ENCODE measurements at places on chromosomes 11 and 22.

DNA sequence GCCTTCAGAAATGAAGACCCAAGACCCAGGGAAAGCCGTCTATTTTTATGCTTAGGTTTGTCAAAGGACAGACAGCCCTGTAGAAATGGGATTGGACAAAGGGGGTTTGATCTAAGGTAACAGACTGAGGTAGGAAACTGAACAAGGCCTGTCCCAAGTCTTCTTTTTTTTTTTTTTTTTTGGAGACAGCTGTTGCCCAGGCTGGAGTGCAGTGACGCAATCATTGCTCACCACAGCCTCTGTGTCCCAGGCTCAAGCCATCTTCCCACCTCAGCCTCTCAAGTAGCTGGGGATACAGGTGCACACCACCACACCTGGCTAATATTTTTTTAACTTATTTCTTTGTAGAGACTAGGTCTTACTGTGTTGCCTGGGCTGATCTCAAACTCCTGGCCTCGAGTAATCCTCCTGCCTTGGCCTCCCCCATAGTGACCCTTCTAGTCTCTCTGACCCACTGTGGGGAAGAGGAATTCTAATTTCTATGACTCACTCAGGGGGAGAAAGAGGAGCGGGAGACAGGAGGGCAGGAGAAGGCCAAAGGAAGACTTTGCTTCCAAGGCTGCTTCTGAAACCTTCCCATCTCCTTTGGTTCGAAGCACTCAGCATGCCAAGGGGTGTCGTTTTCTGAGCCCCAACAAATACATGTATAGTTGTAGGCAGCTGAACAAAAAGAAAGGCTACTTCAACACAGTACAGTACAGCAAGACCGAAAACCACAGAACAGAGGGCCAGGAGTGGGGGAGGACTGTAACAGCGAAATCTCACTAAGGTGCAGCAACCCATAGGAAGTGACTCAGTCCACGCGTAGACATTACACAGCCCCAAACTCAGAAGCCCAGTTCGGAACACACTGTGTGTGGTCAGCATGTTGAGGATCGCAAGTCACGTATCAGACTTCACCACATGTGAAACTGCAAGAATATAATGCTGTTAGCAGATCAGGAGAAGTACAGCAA is 872 bp downstream of the TMA7B start:
- peak; percentile 38 for DNase-seq

DNA sequence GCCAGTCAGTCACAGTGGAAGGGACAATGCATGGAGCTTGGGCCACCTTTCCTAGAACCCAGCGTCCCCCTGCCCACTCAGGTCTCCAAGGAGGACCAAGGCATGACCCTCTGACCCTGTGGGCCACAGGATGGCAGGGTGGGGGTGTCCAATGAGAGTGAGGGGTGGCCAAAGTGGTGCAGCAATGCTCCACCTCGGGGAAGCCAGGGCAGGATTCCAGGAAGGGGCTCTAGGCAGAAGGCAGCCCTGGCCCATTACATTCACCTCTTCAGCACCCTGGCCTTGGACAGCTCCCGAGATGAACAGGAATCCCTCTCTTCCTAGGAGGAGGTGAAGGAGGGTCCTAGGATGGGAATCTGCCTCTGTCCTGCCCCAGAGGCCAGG is 597.5 kb downstream of the BRD1 start:
- no peak for DNase-seq

DNA sequence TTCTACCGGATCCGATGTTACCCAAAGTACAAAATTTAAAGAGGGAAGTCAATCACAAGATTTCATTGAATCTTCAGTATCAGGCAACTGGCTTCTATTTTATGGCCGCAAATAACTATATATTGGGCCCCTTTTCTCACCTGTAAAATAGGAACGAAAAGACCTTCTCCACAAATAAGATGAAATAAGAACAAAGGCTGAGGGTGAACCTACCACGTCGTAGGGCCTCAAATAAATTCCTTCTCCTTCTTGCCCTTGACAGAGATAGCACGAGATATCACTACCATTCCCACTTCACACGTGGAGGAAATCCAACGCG is 794 bp upstream of the EMSY start:
- DNase-seq = no peak

DNA sequence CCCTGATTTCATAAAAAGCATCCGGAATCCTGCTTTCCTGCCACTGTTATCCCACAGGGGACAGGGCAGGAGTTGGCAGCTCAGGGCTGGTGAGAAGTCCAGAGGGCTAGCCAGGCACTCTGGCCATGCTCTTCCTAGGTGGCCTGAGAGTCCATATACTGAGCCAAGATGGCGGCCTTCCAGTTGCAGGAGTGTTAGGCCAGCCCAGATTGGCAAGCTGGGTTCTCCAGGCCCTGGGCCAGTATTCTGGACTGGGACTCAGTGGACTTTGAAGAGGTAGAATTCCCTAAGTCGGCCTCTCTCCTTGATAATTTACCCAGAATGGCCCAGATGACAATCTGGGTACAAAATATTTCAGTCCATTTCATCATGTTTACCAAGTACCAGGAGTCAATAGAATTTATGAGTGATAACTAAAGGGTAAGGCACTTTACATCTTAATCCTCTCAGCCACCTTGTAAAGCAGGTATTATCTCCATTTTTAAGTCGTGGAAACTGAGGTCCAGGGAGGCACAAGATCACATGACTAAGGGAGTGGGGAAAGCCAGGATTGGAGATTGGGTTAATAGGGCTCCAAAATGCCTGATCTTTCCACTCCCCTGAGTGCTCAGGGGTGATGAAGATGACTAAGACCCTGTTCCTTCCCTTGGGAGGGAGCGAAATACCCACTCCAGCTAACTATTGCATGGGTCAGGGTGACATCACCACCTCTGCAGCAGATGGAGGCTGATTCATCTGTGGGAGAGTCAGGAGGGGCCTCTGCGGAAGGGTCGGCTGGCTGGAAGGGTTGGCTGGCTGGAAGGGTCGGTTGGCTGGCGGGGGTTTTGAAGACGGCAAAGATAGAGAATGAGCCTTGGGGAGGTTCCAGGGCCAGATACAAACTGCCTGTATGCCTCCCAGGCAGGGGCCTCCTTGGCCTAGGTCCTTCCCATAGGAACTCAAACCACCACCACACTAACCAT is 1.2 kb upstream of the MICALL1 start:
- peak; percentile 97 for DNase-seq

DNA sequence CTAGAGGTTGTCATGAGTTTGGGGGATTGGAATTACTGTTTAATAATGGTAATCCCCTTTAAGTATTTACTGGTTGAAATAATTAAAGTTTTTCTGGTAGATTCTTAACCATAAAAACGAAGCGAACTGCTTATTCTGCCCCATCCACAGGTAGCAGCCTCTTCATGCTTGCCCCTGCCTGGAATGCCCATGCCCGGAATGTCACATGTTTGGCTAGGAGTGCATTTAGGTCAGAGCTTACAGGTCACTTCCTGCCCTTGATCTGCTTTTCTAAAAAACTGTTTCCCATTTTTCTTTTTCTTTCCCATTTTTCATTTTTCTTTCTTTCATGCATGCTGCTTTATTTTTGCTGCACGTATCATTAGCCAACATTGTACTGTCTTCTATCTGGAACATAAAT is 69.1 kb downstream of the YAP1 start:
- peak; percentile 23 for DNase-seq

DNA sequence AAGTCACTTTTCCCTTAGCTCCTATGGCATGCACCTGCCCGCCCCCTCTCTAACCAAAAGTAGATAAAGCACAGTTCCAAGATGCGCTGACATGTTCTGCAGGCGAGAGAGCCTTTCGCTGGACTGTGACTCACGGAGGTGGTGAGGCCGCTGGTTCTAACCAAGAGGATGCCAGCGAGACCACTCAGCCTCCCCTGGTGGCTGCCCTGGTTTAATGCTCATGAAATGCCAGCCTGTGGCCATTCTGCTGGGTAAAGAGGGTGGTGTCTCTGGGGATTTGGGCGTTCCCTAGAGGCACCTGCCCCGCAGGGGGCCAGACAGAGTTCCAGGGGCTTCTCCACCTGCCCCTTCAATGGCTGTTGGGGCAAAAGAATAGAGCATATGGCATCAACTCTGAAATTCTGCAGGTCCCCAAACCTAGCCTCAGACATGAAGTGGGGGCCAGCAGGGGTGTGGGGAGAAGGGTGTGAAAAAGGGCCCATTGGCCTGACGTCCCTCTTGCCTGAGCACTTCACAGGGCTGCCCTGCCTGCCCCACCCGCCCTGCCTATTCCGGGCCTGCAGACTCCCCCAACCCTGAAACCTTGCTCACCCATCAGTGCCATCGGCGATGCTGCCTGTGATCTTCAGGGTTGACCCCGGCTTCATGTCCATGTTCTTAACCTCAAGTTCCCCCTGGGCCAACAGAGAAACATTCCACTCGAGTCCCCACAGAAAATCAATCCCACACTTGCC is 8.5 kb downstream of the LGALS2 start:
- peak; percentile 67 for DNase-seq

- DNase-seq = no peak
Observed at GRCh38 chr22:48864748-48865147, 962.9 kb downstream of the BRD1 start.

DNA sequence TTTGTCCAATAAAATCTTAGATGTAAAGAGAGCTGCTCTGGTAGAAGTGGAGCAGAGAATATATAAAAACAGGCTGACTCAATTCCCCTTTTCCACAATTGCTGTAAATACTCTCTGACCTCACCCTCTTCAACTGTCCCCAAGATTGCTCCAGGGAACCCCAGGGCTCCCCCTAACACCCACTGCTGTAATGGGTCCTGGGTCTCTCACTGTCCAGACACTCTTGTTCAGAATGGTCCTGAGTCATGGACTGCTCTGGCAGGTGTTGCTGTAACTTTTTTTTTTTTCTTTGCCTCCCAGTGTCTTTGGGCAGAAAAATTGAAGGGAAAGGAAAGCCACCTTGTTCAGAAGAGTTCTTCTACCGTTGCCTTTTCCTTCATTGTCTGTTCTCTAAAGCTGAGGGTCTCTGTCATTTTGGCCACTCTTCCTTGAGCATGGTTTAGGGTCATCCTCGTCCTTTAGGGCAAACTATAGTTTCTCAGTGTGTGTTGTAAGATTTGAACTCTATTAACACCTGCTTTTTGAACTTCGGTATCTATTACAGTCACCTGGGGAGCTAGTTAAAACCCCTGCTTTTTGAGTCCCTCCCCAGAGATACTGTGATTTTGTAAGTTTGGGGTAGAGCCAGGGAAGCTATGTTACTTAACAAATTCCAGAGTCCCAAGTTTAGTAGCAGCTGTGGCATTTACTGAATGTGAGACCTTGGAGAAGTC is 209.5 kb downstream of the NAV2 start:
- DNase-seq = no peak

GRCh38 chr22:25281675-25282345 is 62.4 kb downstream of the CRYBB2 start:
- DNase-seq = no peak

DNA sequence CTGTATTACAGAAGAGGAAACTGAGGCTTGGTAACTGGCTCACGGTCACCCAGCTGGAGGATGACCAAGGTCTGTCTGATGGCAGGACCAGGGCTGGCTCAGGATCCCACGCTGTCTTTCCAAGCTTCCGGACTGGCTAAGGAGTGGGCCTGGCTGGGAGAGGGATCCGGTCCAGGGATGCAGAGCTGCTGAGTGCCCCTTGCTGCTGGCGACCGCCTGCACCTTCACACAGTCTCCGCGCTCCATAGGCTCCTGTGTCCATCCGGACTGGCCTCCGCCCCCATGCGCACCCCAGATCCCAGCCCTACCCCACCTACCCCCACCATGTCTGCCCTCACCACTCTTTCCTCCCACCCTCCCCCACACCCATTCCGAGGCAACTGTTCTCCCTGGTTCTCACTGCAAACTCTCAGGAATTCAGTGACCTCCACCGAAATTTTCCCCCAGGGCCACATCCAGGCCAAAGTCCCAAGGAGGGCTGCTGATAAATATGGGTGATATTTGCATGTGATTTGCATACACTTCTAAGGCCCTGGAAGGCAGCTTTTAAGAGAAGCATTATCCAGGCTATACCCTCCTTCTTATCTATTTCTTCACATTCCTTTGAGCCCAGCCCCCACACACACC is 48.5 kb upstream of the SLC35C1 start:
- DNase-seq = no peak

GRCh38 chr11:9750551-9750950 is 86.7 kb downstream of the SWAP70 start:
- peak; percentile 40 for DNase-seq

- no peak for DNase-seq
Observed at GRCh38 chr11:2378527-2379210, 1.6 kb downstream of the CD81 start.

DNA sequence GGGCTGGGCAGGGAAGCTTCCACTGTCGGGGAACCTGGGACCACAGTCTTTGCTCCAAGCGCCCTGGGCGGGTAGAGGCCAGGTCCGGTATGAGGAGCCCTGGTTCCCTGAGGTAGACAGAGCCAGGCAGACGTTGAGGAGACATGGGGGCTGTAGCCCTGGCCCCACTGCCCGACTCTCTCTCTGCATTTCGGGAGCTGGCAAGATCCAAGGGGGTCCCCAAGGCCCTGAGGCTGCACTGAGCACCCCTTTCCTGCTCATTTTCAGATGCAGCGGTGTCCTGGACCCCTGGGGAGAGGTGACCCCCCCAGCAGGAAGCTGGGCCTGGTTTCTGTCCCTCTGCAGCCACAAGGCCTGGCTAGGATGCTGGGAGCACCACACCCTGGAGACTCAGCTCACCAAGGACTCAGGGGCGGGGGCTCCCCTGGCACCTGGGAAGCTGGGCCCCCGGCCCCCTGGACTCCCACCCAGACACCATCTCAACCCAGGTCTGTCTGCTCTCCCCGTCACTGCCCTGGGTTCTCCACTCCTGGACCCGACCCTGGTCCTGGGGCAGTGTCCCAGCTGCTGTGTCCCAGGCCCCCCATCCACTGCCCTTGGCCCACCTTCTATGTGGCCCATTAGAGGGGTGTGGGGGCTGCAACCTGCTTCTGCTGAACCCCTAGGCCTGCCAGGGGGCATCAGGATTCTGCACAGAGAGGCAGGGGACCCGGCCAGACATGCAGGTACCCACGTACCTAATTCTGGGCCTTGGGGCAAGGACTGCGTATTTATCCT is 15.0 kb upstream of the MUC6 start:
- no peak for DNase-seq

DNA sequence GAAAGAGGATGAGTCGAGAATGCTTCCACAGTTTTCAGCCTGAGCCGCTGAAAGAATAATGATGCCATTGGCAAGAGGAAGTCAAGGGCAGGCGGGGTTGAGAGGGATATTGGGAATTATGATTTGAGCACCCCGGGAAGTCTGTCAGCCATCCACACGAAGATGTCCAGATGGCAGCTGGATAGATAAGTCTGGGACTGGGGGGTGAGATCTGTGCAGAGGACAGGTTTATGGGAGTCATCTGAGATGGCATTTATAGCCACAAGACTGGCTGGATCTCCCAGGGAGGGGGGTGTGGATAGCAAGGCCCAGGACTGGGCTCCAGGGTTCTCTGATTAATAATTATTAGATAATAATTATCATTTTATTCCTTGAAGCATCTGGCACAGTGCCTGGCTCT is 5.1 kb upstream of the STIP1 start:
- DNase-seq = no peak

DNA sequence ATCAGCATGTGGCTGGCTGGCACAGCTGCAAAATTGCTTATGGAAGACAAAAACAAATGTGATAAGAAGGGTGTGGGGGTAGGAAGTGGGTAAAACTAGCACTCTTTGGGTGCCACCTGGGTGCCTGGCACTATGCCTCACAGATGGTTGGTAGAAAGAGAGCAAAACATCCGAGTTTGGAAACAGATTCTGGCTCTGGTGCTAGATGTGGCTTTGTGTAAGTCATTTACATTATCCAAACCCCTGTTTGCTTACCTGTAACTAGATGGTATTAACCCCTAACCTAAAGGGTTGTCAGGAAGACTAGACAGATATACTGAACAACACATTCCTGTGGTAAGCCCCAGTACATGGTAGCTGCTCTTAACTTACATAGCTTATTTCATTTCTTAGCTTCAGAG is 905.6 kb downstream of the DLG2 start:
- no peak for DNase-seq

- DNase-seq = no peak
Observed at GRCh38 chr11:11381471-11382105, 28.5 kb upstream of the CSNK2A3 start.

Measured in kidney tubule cell (primary cell).